RPMI7951 (cell line): ENCODE measurements at places on chromosomes 7 and 10. TPM values are rescaled to one million over a fixed set of nuclear protein-coding genes. Genes with fewer than 3 reads are reported as not detected.

GRCh38 chr10:132988988-132989387 is 46.6 kb upstream of the CFAP46 start:
- DNase-seq = no peak

DNA sequence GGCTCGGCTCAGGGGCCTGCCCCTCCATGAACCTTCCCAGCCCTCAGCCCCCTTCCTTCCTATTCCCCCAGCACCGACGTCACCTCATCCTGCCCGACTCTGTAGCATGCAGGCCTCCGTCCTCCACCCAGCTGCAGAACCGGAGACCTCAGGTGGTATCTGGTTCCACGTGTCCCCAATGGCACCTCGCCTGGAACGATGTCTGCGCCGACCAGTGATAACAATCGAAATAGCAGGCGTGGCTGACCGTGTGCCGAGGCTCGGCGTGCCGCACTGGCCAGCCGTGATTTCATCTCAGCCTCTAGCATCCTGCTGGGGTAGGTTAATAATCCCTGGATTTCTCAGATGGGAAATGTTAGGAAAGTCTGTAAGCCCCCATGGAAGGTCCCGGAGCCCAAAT is 171.7 kb downstream of the CUX1 start:
- DNase-seq = no peak

GRCh38 chr7:7816816-7817536 is 98.6 kb upstream of the RPA3 start:
- no peak for DNase-seq

DNA sequence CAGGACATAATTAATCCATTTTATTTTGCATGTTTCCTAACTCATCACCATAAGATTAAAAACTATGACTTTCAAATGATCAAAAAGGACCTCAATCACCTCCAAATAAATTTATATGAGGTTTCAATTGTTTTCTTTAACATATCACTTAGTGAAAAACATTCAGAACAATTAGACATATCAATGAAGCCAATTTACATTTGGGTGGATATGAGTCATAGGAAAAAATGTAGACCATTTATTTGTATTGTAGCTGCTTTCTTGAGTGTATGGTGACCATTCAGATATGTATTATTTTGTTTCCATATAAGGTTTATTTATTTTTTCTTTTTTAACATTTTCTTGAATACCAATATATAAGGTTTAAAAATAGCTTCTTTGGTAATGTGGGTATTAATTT is 13.3 kb upstream of the EXOC6 start:
- no peak for DNase-seq

DNA sequence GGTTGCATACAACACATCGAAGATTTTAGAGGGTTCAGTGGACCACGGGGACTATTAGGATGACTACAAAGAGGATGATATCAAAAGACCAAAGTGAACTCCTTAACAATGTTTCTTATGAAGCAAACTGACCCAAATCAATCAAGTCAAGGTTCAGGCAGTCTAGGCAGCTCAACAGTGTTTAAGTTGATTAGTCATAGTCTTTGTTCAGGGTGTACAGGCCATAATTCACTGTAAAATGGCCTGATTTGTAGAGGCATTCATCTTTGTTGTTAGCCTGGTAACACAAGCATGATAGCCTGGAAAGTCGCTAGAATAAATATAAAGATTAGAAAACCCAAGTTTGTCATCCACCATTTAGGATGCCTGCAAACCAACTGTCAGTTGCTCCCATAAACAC is 32.6 kb downstream of the ANTXRL start:
- DNase-seq = no peak

DNA sequence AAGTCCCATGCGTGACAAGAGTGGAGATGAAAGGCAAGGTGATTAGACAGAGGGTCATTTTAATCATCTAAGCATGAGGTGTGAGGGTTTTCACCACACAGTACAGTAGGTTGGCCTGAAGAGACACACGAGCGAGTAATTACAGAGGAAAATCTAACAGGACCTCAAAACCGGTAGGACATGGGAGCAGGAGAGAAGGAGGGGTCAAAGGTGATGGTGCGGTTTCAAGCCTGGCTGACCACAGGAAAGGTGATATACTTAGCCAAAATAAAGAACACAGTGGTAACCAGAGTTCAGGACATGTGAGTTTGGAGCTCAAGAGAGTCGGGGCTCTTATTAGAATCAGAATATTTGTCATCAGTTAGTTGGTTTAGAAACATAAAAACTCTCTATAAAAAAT is 20.0 kb downstream of the GLI3 start:
- DNase-seq = no peak

- DNase-seq = no peak
Measured at GRCh38 chr10:22105270-22105669, 101.7 kb upstream of the DNAJC1 start.

DNA sequence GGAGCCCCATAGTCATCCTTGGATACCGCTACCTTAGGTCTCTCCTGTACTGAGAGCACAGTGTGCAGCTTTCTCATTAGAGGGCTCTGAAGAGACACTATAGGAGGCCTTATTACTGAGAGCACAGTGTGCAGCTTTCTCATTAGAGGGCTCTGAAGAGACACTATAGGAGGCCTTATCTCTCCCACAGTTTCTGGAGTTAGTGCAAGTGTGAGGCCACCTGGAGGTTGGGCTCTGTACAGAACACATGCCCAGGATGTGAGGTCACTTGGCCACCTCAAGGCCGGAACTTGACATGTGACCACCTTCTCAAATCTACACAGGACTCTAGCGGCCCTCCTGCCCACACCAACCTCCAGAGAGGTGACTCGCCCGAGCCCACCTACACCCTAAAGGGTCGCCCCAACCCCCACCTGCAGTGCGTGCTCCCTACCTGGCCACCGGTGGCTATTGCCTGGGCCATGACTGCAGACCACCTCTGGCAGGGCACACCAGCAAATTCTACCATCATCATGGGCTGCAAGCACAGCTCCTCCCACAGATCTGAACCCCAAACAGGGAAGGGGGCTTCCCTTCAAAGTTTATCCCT is 24.6 kb downstream of the FRMPD2 start:
- no peak for DNase-seq

GRCh38 chr7:41881331-41882130 is 178.6 kb upstream of the INHBA start:
- DNase-seq = peak; percentile 85

- DNase-seq = no peak
Measured at GRCh38 chr10:14843327-14843988, 5.4 kb downstream of the HSPA14 start.

DNA sequence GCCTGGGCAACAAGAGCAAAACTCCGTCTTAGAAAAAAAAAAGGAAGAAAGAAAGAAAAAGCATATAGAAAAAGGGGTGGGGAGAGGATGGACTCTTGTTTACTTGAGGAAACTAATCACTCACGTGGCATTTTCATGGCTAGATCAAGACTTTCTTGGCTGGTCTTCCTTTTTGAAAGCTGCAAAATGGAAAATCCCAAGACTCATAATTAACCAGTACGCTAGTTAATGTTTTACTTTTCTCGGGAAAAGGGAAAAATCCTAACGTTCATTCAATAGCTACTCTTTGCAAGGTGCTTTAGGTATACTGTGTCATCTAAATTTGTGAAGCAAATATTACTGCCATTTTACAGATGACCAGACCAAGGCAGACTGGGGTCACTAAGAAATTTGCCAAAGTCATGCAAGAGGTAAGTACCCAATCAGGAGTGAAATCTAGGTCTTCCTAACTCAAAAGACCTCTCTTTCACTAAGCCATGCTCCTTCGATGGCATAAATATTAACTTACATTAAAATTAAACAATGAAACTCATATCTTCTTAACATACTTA is 24.4 kb downstream of the NAPEPLD start:
- no peak for DNase-seq

- DNase-seq = peak; percentile 61
Measured at GRCh38 chr10:5949009-5949759, 28.2 kb downstream of the IL15RA start.

- no peak for DNase-seq
Measured at GRCh38 chr7:144768633-144769032, 67.2 kb downstream of the TPK1 start.

GRCh38 chr10:19971343-19972052 is 155.3 kb downstream of the PLXDC2 start:
- DNase-seq = no peak

GRCh38 chr7:153604-154003 is 38.8 kb upstream of the FAM20C start:
- no peak for DNase-seq

DNA sequence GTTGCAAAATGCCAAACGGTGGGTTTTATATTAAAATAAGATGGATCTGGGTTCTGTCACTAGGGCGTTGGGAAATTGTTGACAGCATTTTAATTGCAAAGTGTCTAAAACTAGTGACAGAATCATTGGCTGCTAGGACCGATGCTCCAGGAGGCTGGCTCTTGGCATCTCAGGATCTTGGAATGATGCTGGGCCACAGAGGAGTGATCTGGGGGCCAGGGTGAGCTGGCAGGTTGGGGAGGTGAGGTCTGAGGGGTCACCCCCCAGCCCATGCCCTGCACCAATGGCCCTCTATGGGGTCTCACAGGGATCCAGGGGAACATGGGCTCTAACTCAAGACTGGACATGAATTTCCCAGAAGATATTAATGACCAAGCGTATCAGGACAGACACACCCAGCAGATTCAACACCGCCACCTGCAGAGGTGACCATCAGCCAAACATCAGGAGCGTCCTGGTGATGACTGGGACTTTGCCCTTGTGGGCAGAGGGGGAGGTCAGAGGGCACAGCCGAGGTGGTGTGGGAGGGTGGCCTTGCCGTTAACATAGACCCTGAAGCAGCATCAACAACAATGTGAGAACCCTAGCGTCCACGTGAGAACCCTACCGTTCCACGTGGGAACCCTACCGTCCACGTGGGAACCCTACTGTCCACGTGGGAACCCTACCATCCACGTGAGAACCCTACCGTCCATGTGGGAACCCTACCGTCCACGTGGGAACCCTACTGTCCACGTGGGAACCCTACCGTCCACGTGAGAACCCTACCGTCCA is 89.0 kb upstream of the PPP2R2D start:
- no peak for DNase-seq

DNA sequence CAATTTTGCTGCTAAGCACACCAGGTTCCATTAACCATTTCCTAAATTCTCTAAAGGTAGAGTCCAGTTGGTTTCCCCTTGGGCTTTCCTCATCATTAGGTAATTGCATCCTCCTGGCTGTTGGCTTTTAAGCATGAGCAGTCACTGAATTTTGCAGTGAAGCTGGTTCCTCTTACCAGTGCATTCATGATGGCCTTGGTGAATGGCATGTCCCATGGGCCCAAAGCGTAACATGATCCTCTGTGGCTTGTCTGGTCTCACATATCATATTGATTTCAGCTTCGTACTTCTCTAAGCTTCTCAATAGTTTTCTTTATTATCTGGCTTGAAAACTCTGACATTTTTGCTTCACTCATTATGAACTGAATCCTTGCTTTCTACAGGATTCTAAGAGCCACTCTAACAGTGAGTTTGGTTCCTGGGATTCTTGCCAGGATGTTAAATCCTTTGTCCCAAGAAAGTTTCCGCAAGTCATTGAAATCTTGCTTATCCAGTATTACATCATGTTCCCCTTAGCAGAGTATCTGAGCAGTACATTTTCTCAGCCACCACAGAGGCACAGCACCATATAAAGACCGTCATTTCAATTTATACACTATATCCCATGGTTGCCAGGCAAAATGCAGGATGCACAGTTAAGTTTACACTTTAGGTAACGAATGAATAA is 134.2 kb downstream of the PTN start:
- no peak for DNase-seq

- no peak for DNase-seq
Measured at GRCh38 chr7:37032258-37032601, 307.9 kb upstream of the AOAH start.

DNA sequence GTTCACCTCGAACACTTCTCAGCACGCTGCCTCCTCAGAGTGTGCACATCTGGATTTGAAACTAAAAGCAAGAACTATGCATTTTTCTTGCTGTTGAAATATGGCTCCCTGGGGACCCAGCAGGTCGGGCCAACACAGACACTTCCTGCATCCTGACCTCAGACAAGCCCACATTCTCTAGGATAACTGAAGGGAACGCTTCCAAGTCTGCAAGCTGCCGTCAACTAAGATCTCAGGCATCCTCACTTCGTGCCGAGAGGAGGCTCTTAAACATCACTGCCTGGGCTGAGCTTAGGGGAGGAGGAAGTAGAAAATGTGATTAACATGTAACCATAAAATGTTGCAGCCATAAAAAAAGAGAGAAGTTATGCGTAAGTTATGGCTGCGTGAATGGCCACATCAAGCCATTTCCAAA is 65.5 kb downstream of the PYROXD2 start:
- peak; percentile 66 for DNase-seq

DNA sequence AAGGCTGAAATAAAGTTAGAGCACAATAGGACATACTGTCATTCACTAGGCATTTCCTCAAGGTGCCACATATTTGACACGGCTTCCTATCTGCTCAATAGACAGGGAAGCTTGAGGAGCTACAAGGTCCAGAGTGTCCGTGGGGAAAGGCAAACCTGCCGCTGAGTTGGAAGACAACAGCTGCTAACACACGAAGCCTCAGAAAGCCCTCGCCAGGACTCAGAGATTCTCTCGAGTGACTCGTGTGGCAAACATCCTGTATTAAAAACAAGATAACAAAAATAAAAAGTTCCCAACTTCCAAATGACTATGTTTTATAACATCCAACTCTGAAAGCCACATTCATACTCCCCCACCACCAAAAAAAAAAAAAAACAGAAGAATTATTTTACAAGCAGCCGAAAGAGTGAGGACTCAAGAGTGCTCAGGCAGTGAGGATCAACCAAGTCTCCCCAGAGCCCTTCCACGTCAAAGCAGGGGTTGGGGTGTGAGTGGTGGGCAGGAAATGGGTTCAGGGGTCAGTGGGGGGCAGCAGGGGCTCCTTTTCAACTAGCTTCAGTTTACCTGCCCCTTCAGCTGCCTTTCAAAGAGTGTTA is 67.6 kb downstream of the STK17A start:
- peak; percentile 73 for DNase-seq

GRCh38 chr10:100014071-100014762 is 4.5 kb upstream of the DNMBP start:
- no peak for DNase-seq

- peak; percentile 94 for DNase-seq
Measured at GRCh38 chr7:3168869-3169268, 125.2 kb upstream of the CARD11 start.

DNA sequence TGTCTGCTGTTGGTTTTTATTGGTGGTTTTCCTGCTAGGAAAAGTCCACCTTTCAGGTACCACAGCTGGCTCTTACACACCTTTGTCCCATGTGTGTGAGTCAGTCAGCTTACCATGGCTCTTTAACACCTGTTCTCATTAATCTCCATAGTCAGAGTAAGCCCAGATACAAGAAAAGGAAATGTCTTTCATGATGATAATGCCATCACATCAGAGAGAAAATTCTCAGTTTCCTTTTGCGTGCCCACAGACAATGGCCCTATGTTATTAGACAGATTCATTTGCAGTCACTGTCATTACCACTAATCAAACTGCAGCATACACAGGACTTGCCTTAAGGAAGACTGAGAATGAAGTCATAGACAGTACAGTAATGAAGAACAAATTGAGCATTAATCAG is 1583.6 kb upstream of the LRRTM3 start:
- DNase-seq = peak; percentile 28

The CRYGN gene
- not detected in 2 replicates for total RNA-seq

The PNLIPRP3 gene
- not detected in 2 replicates for total RNA-seq

The CALML3 gene
- not detected in 2 replicates for total RNA-seq

The ATOH7 gene
- total RNA-seq = 0.10 TPM in 1 of 2 replicates, not detected in the other

The CREB5 gene
- 2.9 and 3.8 TPM in 2 replicates for total RNA-seq

The SRGN gene
- total RNA-seq = 333 and 345 TPM in 2 replicates

The TMEM176A gene
- total RNA-seq = not detected in 2 replicates

The SLC16A9 gene
- total RNA-seq = under 0.01 TPM in 1 of 2 replicates, not detected in the other

The KIN gene
- total RNA-seq = 19.4 and 27.5 TPM in 2 replicates

The PIP gene
- total RNA-seq = not detected in 2 replicates

The COL1A2 gene
- 1,601 and 1,652 TPM in 2 replicates for total RNA-seq

The NUTM2D gene
- 0.36 and 0.59 TPM in 2 replicates for total RNA-seq

The TAC1 gene
- total RNA-seq = 20.4 and 26.2 TPM in 2 replicates

The SPDYE2B gene
- total RNA-seq = not detected in 2 replicates
